LHCN-M2 (cell line): ENCODE measurements at places on chromosomes 2 and 18.

- DNase-seq = no peak
Observed at GRCh38 chr2:14261771-14262170, 370.7 kb upstream of the LRATD1 start.

GRCh38 chr18:79942786-79943607 is 8.5 kb downstream of the SLC66A2 start:
- no peak for DNase-seq

DNA sequence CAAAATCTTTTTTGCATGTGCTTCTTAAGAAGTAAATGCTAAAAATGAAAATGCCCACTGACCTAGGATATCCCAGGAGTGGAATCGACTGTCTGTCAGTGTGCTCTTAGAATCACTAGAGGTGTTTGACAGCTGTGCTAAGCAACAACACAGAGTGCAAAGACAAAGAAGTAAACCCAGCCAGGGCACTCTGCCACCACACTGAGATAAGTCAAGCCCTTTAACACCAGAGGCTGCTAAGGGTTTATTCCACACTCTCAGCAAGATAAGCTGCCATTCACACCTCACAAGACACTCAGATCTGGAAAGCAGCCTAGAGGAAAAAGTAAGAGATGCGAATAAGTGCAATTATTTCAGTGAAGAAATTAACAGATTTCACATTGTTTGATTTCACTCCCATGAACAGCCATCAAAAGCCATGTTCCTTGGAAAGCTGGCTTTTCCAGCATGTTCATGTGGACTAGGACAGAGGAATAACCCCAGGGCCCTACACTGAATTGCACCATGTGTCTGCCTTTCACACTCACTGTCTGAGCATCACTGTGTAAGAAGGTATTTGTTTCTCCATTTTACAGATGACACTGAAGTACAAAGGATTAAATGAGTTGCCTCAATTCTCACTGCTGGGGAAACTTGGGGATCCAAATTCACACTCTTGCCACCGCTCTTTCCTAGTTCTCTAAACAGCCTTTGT is 6.0 kb upstream of the BMP10 start:
- no peak for DNase-seq

DNA sequence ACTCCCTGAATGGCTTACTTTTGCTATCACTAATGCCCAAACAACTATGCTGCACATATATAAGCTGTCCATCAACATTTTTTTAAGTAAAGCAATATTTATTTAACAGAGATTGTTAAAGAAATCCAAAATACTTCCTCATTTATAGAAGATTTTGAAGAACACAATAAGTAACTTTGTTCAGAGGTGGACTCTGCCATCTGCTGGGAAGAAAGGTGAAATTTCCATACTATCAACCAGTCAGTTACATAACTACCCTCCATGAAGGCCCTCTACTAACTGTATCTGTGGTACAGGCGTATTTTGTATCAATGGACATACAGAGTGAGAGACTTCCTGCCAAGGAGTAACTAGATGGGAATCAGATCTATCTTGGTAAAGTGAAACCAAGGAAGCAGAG is 106.0 kb downstream of the DTNB start:
- peak; percentile 38 for DNase-seq

GRCh38 chr18:4125224-4125623 is 329.9 kb downstream of the DLGAP1 start:
- no peak for DNase-seq

DNA sequence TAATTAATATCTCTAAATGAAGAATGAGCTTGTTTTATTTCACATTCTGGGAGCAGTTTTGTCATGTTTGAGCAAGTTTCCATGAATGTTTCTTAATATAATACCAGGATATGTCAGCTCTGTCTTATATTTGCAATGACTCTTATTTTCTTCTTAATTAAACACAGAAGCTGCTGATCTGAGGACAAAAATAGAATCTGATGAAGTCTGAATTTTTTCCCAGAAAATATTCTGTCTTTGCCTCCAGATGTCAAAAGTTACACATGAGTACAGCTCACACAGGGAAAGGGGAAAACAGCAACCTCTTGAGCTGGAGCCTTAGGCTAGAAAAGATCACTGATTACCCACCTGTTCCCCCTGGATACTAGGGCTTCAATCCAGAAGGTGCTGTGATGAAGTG is 606.6 kb upstream of the SYT4 start:
- DNase-seq = no peak

DNA sequence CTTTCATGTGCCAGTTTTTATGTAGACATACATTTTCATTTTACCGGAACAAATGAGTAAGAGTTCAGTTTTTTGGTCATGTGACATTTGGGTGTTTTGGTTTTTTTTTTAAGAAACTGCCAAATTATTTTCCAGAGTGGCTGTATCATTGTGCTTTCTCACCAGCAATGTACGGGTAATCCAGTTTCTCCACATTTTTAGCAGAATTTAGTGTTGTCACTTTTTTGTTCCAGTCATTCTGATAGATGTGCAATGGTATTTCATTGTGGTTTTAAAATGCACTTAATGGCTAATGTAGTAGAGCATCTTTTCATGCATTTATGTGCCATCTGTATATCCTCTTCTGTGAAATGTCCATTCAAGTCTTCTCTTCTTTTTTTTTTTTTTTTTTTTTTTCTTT is 126.5 kb upstream of the FBXO11 start:
- DNase-seq = no peak

- no peak for DNase-seq
Observed at GRCh38 chr2:1656961-1657841, 87.1 kb downstream of the PXDN start.

- no peak for DNase-seq
Observed at GRCh38 chr2:53739032-53739431, 28.6 kb upstream of the CHAC2 start.

- DNase-seq = no peak
Observed at GRCh38 chr2:180003073-180003472, 4.0 kb downstream of the CWC22 start.

DNA sequence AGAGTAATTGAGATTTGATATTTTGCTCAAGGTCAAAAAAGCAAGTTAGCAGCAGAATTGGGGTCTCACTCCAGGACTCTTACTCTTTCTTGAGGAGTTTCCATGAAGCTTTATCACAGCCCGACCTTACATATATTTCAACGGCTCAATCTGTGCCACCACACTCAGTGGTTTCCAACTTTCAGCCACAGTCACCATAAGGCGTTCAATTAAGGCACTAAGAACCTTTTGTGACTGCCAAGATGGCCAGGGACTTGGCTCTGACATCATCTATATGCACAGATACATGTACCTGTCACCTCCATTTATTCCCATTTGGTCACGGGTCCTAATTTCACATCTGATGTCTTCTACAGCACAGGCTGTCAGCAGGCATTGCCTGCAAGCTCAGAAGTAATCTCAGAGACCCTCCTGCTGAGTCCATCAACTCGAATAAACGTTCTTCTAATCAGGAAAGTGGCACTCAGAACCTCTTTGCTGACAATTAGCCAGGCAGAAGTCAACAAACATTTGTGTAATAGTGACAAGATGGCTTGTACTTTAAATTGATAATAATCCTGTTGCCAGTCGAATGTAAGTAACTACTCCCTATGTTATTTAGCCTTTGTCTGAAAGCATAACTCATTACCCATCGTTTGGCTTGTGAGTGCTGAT is 16.1 kb downstream of the DYTN start:
- no peak for DNase-seq

DNA sequence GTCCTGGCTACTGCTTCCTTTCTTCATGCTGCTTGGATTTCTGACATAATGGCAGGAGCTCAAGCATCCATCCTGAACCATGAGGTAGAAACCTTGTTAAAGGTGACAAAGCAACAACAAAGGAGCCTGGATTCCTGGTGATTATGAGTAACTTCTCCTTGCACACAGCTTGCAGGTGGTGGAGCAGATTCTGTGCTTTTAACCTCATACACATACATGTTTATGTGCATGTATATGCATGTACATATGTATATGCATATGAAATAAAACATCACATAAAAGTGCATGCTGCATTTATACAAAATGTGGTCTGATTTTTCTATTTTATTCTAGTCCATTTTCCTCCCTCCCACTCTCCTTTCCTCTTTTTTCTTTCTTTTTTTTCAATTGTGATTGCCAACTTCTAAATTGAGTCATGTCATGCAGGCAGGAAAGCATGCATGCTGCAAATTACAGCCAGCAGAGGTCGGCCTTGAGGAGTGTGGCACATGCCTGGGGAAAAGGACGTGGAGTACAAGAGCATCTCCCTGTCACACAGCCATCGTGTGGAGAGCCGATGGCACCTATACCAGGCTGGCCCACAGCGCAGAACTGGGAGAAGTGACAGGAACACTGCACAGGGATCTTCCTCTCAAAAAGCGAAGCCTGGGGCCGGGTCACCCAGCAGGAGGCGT is 17.9 kb downstream of the LCT start:
- DNase-seq = peak; percentile 29

DNA sequence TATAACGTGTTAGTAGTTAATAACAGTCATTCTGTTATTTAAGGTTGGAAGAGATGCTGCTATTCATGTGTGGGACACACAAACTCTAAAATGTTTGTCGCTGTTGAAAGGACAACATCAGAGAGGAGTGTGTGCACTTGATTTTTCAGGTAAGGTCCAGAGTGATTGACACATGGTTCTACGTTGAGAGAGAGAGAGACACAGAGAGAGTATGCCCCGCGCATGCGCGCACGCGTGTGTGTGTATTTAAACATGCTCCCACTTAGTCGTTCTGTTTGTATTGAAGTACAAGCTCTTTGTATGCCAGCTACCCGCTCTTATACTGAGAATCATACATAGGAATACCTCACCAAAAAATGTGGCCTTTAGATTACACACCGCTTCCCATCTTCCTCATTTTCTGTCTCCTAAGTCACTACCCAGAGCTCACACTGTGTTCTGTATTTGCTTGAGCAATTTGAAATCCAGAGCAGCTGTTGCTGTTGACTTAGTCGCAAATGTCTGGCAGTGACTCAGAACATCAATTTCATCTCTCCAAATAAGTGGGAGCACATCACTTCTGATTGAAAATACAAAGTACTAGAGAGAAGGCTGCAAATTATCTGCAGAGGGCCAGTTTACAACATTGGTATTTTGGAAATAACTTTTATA is 148.1 kb downstream of the EML6 start:
- DNase-seq = peak; percentile 96

DNA sequence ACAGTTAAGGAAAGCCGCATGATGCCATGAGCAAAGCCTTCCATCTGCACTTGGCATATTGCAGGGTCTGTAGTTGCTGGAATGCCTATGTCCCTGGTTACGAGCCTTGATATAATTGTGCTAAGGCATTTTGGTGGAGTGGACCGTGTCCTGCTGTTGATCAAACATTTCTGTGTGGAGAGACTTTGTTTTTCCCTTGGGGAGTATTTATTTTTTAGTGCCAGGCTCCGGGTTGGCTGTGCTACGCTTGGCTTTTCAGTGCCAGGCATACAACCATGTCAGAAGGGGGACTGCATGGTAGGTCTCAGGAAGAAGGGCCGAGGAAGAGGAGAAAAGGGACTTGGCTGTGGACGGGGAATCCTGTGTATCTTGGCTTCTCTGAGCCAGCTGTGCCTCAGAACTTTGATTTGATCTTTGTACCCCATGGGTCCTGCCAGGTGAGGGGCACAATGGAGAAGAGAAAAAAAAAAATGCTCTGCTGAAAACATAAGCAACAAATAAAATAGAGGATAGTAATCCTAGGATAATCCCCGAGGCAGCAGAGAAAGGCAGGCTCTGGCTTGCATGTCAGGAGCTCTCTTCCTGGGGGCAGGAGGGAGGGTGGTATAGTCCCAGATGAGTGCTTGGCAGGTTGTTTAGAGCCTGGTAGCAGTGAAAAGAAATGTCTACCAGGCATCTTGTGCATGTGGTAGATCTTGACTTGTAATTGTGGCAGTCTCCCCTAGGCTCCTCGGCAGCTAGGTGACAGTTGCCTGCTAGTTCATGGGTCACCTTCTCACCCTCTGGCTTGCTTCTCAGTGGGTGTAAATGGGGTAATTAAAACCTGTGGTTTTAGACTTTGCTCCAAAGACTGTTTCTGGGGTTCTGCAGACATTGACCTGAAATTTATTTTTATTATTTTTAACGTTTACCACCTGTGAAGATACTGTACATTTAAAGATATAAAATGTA is 233.0 kb downstream of the NEDD4L start:
- no peak for DNase-seq

DNA sequence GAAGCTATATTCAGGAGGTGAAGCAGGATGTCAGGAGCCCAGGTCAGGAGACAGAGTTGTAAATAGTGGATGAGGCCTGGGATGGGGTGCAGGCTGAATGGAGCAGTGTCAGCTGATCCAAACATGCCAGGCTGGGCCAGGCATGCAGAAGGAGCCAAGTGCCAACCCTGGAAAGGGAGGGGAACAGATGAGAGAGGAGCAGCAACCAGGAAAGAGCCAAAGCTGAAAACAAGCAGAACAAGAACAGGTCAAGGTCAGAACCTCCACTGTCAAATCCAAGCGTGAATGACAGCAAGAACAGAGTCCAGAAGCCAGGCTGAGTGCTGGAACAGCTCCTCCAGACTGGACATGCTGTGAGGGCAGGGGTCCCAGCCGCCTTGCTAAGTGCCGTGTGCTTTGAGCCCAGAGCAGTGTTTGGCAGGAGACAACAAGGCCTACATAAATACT is 49.2 kb upstream of the PPP1CB start:
- no peak for DNase-seq

DNA sequence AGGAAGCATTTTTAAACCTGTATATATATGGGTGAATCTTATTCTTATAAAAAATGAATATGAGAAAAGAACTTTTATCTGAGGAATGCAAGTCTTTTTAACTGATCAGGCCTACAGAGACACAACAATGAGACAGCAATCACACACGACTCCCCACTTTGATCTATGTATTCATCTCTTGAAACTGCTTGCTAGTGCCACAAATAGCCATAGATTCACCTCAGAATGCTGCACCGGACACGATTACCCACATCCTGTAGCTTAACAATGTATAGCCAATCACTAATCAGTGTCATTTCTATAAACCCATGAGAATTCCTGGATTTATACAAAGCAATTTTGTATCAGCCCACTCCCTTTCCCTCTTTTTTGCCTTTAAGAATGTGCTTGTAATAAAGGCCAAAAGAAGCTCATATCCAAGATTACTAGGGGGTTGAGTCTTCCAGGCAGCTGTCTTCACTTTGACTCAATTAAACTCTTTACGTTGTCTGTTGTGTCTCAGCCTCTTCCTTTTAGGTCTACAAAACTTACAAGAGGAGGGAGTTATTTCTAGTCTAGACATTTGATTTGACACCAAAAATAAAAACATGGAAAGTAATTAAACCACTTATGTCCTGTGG is 94.9 kb downstream of the MBD2 start:
- no peak for DNase-seq

DNA sequence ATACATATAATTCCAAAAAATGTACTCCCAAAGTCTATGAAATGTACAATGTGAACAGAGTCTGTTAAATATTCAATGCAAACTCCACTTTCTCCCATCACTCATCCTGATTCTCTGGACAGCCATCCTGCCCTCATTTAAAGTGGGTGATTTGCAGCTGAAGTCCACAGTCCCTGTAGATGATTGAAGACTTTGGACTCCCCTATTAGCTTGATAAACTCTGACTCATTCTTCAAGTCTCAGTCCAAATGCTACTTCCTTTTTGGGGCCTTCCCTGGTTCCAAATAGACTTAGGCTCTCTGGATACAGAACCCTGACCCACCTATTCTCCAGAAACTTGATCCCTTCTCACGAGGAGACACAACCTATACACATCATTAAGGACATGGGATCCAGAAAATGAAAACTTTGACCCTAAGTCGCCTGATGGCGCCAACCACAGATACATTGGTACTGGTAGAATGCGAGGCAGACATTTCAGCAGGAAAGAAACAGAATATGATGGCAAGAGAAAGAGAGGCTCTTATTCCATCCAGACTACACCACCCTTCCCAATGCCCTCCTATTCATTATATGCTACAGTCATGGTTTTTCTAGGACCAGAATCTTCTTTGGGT is 122.7 kb downstream of the VIT start:
- no peak for DNase-seq
